ENCODE measurements at places on chromosomes 11 and 22. TPM values are rescaled to one million over a fixed set of nuclear protein-coding genes. Genes with fewer than 3 reads are reported as not detected.

CAT gene
- total RNA-seq, result 28.2 TPM

PIWIL4 gene
- total RNA-seq, result 0.79 TPM

VPREB1 gene
- not detected for total RNA-seq

DNA sequence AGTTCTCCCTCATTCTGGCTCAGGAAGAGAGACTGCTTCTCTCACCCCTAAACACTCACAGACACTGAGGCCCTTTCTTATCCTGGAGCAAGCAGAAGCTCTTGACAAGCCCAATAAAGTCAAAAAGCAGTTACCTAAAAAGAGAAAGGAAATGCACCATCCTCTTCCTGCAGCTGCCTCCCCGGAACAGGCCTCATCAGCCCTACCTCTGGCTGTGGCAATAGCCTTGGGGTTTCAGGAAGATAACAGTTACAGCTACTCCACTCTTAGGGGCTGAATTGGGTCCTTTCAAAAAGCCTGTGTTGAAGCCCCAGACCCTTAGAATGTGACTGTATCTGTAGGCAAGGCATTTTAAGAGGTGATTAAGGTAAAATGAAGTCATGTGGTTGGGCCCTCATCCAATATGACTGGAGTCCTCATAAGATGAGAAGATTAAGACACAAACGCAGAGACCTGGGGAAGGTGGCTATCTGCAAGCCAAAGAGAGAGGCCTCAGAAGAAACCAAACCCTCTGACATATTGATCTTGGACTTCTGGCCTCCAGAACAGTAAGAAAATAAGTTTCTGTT, 3.5 kb upstream of the LGALS12 start:
- DNase-seq, result no peak

- DNase-seq, result no peak
These were observed 79.3 kb downstream of the MYEOV start for GRCh38 chr11:69373251-69373635.

- DNase-seq, result peak; percentile 14
These were observed 3.1 kb downstream of the EIF3M start for GRCh38 chr11:32586576-32587190.

DNA sequence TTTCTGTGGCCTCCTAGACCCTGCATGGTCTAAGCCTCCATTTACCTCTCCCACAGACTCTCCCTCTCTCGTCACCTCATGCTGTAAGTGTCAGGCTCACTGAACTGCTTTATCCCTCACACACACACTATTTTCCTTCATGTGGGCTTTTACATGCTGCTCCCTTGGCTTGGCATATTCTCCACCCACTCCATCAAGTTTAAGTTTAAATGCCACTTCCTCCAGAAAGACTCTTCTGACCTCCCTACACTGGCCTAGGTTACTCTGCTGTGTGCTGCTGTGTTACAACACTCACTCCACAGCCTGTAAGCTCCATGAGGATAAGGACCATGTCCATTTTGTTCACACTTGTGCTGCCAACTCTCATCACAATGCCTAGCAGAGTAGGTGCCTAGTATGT, 2.5 kb downstream of the DCHS1 start:
- no peak for DNase-seq

- DNase-seq, result no peak
These were observed 121.7 kb upstream of the CRYBB3 start for GRCh38 chr22:25077964-25078363.

DNA sequence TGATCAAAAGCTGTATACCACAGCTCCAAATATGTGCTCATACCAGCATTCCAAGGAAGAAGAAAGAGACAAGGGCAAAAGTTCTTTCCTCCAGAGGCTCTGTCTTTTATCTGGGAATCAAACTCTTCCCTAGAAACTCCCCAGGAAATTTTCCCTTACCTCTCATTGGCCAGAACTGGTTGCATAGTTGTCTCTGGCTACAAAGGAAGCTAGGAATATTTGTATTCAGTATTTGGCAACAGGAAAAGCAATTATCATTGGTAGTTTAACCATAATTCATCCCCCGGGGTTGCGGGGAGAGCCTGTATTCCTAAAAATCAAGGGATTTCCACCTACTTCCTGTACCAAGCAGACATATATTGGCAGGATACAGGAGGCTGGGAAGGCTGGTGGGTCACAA, 10.5 kb upstream of the ZFTA start:
- DNase-seq, result peak; percentile 62

All from lung microvascular endothelial cell (primary cell).